Urothelium cell line (cell line): ENCODE measurements at places on chromosomes 3 and 15.

DNA sequence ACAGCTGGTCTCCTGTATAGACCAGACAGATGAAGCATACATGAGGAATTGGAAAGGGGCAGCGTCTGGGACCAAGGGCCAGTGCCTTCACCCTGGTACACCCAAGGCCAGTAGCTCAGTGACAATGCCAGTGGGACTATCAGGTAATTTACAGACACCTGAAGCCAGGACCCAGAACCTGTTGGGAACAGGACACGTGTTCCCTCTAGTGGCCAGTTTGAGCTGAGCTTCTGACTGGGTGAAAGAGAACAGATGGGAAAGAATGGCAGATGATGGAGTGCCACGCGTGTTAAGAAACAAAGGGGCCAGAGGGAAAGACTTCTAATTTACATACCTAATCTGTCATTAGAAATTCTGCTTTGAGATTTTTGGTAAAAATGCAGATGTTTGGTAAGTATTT is 5.1 kb upstream of the SLC25A38 start:
- DNase-seq: peak; percentile 59

DNA sequence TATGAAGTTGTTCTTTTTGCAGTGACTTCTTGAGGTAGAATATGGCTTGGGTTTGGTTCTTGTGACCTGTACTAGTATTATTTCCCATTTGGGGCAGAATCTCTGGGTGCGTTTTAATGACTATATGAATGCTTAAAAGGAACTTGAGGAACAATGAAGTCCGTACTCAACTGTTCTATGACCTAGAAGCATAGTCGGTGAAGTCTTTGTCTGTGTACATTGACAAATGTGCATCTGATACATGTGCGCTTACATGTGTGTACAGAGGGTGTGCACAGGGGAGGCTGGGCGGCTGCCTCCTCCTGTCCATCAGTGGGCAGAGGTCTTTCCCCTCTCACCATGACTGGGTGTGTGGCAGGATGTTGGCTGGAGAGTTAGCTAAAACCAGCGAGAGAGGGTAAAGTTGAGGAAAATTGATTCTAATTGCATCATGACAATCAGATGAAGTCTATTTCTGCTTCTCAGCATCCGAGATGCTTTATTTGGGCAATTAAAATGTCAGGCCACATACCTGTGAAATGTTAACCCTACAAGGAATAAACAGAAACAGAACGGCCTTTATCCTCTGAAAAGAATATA is 1.0 kb upstream of the NR2F2 start:
- no peak for DNase-seq

DNA sequence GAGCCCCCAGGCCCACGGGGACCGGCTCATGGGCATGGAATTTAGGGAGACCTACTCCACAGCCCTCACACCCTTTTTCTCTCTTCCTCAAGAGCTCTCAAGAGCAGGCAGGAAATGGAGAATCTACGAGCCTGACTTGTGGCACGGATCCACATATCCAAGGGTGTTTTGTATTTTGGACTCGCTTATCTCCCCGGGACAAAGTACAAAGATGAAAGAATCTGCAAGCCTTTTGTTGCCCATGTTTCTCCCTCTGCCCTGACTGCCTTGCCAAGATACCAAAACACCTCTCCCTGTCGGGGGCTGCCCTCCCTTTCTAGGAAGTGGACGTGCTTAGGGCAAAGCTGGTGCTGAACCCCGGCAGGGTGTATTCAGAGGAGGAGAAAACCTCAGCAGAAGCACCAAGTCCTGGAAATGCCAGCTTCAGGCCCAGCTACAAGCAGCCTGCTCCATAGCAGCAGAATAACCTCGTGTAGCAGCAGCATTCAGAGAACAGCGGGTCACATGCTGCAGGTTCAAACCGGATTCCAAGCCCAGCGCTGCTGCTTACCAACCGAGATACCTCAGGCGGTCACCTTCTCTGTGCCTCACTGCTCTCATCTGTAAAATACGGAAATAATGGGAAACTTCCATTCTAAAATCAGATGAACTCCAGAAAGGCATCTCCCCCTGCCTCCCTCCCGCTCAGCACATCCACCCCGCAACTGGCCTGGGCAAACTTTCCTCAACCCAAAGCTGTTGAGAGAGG is 35.2 kb downstream of the DNASE1L3 start:
- no peak for DNase-seq

DNA sequence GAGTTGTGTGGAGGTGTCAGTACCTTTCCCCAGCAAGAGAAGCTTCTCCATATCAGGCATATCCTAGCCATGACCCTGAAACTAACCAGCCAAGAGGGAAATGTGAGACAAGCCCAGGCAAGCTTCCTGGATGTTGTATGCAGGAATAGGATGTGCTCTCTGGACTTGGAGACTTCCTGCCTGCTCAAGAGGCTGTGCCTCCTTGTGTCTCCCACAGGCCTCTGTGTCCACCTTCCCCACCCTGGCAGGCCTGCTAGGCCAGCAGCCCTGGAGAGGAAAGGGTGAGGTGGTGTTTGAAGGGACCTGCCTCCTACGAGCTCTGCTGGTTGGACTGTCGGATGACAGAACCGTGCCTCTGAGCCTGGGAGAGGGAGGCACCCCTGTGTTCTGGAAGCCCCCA is 2.1 kb upstream of the DYNLT2B start:
- no peak for DNase-seq

- DNase-seq: no peak
Measured at GRCh38 chr3:124848300-124848699, 38.9 kb downstream of the ITGB5 start.
